ENCODE measurements at places on chromosomes 12 and 14. TPM values are rescaled to one million over a fixed set of nuclear protein-coding genes. Genes with fewer than 3 reads are reported as not detected.

The PPFIA2 gene
- total RNA-seq: 1.4 TPM

The BHLHE41 gene
- 21.6 TPM for total RNA-seq

The SLC16A7 gene
- total RNA-seq: 49.7 TPM

The DDX51 gene
- 12.9 TPM for total RNA-seq

The KRT71 gene
- not detected for total RNA-seq

The IL31 gene
- not detected for total RNA-seq

The CCDC77 gene
- total RNA-seq: 7.0 TPM

The ADAM21 gene
- total RNA-seq: not detected

The SDR9C7 gene
- not detected for total RNA-seq

The SMIM41 gene
- total RNA-seq: 4.0 TPM

The TBX3 gene
- 17.4 TPM for total RNA-seq

The KRT74 gene
- not detected for total RNA-seq

DNA sequence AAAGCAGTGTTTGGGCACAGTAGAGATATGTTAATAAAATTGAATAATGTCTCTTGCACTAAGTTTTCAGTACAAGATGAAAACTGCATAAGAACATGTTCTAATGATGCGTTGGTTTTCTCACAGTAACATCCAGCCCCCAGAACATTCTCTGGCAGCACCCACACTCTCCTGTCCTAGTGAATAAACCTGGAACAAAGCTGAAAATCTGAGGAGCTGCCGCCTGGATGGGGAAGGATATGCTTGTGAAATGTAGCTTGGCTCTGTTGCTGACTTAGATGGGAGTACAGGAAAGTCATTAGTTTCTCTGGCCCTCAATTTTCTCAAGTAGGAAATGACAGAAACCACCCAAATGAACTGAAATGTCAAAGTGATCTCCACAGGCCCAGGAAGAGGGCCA is 323.8 kb downstream of the APAF1 start:
- no peak for ATAC-seq

DNA sequence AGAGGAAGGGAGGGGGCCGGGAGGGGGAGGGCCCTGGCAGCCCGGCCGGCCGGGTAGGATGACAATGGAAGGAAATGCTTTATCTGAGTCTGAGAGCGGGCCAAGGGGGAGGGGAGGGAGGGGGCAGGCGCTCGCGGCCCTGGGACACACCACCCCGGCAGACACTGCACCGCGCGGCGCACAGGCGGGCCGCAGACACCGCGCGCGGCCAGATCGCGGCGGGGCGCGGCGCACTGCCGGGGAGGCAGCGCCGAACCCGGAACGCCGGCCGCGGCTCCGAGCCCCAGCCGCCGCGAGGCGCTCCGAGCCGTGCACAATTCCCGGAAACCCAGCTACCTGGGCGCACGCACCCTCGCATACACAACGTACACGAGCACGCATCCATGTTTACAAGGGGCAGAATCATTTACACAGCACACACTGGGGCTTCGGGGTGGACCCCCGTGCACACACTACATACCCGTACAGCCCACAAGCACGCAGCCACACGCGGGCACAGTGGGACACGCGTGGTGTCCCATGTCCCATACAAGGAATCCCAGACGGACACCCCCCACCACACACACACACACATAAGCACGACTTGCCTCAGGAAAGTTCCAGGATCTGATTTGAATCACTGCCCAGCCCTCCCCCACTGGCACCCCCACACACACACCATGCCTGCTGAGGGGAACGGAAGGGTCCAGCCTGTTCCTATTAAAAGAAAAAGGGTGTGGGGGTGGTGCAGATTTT is at the start of gene HDAC7:
HDAC7 (minus strand) TSS at position 8 of the 735 bp plus-strand sequence. CDS start 118 bp downstream, outside the sequence.
- ATAC-seq: peak; percentile 78

DNA sequence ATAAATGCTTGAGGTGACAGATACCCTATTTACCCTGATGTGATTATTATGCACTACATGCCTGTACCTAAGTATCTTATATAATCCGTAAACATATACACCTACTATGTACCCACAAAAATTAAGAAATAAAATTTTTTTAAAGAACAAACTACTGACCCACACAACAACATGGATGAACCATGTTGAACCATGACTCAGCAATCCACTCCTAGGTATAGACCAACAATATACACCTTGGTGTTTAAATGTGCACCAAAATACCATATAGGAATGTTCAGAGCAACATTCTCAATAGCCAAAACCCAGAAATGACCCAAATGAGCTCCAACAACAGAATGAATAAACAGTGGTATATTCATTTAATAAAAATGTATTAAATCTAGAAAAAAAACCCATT is 245.1 kb downstream of the GXYLT1 start:
- no peak for ATAC-seq

DNA sequence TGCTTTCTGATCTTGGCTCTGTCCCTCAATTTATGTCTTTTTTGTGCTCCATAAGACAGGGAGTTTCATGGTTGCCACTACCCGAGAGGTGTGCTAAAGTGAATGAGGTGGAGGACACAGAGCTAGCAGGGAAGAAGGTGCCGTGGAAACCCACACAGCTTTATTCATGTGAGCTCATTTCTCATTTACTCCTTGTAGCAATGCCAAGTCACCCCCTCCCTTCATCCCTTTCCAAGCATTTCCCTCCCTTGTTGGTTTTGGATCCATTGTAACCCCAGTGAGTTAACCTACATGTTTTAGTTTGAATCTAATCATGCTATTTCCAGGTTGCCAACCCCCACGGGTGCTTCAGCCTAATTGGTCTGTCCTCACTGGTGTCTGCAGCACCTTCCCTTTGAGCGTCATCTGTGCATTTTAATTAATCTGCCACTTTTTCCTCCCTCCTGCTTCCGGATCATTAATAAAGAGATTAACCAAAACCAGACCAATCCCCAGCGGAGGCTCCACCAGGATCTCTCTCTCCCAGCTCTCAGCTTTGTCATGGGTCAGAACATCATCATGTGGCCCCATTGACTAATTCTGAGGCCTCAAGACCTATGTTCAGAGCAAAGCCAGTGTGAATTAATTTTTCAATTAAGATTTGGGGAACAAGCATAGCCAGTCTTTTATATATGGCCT is 56.2 kb downstream of the NTF3 start:
- no peak for ATAC-seq

DNA sequence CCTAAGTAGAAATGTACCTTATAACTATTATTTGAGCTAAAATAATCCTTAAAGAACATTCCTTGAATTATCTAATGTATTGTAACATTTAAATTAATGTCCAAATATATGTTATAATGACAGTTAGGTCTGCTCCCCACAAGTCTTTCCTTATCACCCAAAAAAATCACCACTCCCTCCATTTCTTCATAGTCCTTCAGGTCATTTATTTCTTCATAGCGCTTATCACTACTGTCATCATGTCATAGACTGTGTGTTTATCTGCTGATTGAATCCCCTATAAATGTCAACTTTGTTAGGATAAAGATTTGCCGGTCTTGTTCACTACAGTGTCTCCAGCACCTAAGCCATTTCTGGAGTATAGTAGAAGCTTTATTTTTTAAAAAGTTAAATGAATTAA is 12.0 kb downstream of the LUM start:
- no peak for ATAC-seq

GRCh38 chr12:46944771-46945170 is 119.0 kb upstream of the SLC38A4 start:
- no peak for ATAC-seq

- no peak for ATAC-seq
Measured at GRCh38 chr14:71400871-71401321, 493.6 kb downstream of the PCNX1 start.

DNA sequence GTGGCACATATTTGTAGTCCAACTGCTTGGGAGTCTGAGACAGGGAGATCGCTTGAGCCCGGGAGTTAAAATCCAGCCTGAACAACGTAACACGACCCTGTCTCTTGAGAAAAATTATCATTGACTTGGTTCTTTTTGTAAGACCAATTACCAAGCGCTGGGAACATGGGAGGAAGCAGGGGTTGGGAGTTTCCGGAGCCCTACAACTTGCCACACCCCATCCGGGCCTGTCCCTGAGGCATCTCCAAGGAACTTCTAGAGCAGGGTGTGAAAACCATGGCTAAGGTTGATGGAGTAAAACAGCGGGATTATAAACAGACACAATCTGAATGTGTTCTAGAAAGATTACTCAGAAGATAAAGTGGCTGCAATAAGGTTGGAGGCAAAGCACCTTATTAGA is 10.3 kb downstream of the PLXNC1 start:
- no peak for ATAC-seq

DNA sequence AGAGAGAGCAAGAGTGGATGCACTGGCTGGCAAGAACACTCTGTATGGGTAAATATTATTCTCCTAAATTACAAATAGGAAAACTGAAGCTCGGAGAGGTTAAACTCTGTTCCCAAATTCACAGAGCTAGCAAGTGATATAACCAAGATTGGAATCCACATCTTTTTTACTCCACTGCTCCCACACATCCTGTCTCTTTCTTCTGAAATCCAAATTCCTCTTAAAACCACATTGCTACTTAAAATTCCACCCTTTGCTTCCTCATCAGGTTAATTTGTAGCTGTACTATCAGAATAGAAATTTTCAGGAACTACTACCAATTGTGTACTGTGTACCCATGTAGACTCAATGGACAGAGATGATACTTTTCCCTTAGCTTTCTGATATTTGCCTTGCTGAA is 74.4 kb downstream of the ARMH4 start:
- no peak for ATAC-seq

GRCh38 chr14:100536721-100537445 is 50.3 kb downstream of the BEGAIN start:
- ATAC-seq: no peak

DNA sequence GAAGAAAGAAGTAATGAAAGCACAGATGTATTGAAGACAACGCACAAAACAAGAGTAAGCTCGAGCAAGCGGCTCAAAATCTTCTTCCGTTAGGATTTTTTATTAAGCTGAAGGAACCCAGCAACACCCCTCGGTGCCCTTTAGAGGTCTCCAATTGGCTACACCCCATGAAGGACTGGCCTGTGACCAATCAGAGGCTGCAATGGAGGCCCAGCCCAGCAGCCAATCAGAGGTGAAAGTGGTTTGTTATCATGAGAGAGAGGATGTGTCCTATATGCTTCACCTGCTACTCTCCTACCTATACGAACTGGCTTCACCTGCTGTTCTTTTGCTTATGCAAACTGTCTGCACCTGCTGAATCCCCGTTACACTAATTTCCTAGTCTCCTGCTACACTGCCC is 358.8 kb downstream of the C12orf50 start:
- no peak for ATAC-seq

DNA sequence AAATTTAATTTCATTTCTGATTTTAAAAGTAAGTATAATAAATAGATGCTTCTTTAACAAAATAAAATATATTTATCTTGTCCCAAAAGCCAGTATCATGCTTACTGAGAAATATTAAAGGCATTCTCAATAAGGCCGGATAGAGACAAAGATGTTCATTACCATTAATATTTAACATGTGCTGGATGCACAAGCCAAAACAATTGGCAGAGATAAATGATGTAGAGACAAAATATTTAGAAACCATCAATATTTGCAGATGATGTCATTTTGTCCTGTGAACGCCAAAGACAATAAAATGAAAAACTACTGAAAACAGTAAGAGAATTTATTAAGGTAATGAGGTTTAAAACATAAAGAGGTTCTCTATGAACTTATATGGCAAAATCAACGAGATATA is 313.5 kb downstream of the ITPR2 start:
- ATAC-seq: no peak

GRCh38 chr14:81771651-81772275 is 238.1 kb upstream of the SEL1L start:
- no peak for ATAC-seq

DNA sequence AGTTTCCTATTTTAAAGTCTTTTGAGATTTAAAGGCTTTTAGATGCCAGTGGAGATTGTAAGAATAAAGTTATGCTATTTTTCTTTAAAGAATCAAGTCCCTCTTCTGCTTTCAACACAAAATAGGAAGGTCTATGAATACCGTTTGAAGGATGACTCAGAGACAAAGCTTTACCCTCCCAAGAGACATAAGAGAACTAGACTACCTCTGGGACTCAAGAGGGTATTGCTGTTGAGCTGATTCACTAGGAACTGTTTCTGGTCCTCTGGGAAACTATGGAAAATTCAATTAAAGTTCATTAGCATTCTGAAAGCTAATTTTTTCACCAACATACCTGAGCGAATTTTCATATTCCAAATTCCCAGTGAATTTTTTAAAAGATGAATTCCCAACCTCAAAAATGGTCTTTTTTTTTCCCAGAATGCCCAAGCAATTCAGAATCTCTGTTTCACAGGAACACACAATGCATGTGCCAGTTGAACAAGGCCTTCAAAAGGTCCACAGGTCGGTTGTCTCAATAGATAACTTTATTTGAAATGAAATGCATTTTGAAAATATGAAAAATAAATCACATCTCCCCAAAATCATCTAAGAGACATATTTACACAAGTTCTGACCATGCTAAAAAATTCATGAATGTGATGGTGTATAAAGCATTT is 6.5 kb downstream of the PHLDA1 start:
- no peak for ATAC-seq

- no peak for ATAC-seq
Measured at GRCh38 chr12:104863296-104863948, 94.7 kb downstream of the SLC41A2 start.

DNA sequence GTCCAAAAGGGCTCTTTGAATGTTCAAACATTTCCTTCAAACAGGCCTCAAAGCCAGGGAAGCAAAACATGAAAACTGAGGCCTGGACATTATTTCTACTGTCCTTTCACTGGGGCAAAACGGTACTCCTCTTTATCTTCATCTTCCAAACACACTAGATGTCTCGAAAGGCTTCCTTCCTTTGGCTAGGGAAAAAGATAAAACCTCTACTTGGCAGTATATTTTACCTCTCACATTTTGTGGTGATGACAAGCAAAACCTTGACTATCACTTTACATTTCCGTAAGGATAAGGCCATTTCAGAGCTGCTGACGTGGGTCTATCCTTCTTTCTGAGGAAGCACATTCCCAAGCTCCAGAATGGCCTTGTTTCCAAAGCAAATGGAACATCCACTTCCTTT is 9.9 kb downstream of the STAB2 start:
- ATAC-seq: no peak

DNA sequence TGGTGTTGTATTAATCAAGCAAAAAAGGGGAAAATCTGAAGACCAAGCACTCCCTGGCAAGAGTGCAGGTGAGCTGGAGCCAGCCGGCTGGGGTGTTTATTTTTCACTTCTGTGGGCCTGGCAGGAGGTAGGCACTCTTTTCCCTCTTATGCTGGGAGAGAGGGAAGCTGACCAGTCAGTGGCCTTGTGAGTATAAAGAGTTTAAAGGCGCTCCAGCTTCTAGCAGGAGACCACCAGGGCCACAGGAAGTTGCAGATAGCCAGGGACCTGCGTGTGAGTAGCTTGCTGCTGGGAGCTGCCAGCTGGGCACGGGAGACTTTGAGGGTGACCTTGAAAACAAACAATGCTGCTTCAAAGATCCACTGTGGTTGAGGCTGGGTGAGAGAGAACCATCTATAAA is 217.4 kb upstream of the PWP1 start:
- ATAC-seq: no peak
